ENCODE measurements at places on chromosomes 3 and 15.

DNA sequence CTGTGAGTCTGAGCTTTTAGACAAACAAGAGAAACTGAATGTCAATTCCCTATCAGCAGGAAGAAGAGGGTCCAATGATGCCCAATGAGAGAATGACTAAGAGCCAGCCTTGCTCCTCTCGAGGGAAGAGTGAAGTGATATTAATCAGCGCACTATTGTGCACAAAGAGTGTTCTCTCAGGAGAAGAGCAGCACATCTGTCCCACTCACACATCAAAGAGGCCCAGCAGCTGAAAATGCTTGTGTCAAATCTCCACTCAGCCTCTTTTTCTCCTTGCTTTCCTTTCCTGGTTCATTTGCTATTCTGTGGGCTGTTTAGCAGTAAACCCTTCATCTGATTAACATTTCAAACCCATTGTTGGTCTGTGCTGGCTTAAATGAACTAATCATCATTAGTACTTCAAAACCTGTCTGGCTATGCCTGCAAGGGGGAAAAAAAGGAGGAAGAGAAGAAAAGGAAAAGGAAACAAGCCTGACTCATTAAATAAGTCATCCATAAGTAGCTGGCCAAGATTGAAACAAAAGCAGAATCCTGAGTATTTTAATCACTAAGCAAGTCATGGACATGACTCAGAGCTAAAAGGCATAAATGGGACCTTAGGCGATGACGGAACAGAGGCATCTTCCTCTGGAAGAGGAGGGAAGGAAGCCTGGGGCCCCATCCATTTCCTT is 912.7 kb downstream of the TUSC7 start:
- no peaks in the 10 kb centered on the region for H3K4me1 ChIP-seq
- no peaks in the 10 kb centered on the region for H3K27me3 ChIP-seq
- no peak overlapping the region for H3K4me3 ChIP-seq
- no peak overlapping the region for H3K27ac ChIP-seq
- no peak for DNase-seq
- no peaks in the 10 kb centered on the region for H3K36me3 ChIP-seq

GRCh38 chr3:197854596-197855343 is 63.7 kb downstream of the LRCH3 start:
- peaks cover 70% of the 10 kb centered on the region for H3K36me3 ChIP-seq
- no peaks in the 10 kb centered on the region for H3K27me3 ChIP-seq
- no peak overlapping the region for H3K27ac ChIP-seq
- H3K4me3 ChIP-seq = no peak overlapping the region
- no peak for DNase-seq

DNA sequence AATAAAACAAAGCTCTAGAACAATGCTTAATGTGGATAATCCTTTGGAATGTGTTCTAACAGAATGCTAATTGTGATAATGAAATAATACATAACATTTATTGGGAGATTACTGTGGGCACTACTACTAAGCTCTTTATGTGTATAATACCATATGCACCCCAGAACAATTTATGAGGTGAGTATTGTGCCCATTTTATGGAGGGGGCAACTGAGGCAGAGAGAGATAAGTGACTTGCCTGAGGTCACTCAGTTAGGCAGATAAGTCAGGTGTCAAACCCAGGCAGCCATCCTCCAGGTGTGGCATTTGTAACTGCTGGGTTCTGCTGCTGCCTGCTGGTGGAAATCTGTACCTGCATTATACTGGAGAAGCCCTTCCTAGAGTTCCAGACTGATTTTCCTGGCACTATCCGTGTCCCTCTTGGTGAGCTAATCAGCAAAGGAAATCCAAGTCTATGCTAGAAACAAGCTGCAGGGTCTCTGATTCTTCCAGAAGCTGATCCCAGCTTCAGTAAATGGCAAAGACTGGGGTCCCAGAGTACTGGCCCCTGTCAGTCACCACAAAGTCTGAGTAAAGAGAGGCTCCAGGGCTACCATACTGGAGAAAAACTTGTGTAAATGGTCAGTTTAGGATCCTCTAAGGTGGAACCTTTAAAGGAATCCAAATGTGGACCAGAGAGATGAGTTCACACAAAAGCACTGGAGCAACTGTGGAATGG is 22.6 kb upstream of the RBP1 start:
- no peak overlapping the region for H3K4me3 ChIP-seq
- H3K27ac ChIP-seq = no peak overlapping the region
- H3K36me3 ChIP-seq = no peaks in the 10 kb centered on the region
- H3K27me3 ChIP-seq = no peaks in the 10 kb centered on the region

DNA sequence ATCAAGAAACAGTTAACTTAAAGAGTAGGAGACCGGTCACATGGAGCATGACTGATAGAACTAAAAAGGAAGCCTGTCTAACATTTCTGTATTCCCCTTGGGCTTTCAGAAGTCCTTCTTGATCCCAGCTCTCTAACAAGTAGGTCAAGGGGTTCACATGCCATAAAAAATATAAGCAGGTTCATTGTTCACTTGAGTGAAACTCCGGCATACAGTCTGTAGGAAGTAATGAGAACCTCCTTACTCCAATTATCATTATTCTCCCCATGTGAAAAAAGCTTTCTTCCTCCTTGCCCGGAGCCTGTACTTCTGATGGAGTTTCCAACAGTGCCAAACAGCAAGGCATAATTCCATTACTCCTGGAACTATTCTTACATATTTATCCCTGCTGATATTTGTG is 242.8 kb upstream of the CNTN4 start:
- no peak overlapping the region for H3K27ac ChIP-seq
- no peak for DNase-seq
- no peaks in the 10 kb centered on the region for H3K4me1 ChIP-seq

- H3K27me3 ChIP-seq = no peaks in the 10 kb centered on the region
- no peaks in the 10 kb centered on the region for H3K4me1 ChIP-seq
- H3K36me3 ChIP-seq = no peaks in the 10 kb centered on the region
- no peak for DNase-seq
Observed at GRCh38 chr3:46022909-46023785, 4.1 kb downstream of the XCR1 start.

DNA sequence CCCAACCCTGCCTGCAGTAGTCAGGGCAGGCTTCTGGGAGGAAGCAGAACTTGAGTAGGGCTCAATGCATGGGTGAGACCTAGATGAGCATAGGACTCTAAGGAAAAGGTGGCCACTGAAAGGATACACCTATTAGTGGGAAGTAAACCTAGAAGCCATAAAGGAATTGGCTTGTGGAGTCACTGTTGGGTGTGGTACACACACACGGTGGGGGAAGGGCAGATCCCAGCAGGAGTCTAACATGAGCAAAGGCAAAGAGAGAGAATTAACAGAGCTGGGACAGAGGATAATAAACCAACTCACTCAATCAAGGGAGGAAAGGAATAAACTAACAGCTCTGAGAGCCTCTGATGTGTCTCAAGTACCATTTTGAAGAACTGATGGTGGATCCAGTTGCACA is 23.1 kb downstream of the DAPK2 start:
- no peak overlapping the region for H3K27ac ChIP-seq
- DNase-seq = no peak

- no peak for DNase-seq
- H3K27me3 ChIP-seq = no peaks in the 10 kb centered on the region
- H3K36me3 ChIP-seq = no peaks in the 10 kb centered on the region
- H3K4me1 ChIP-seq = no peaks in the 10 kb centered on the region
Observed at GRCh38 chr3:191721990-191722389, 261.0 kb downstream of the PYDC2 start.

All from suprapubic skin (tissue), 4 donors.